ENCODE measurements at places on chromosomes 4 and X.

DNA sequence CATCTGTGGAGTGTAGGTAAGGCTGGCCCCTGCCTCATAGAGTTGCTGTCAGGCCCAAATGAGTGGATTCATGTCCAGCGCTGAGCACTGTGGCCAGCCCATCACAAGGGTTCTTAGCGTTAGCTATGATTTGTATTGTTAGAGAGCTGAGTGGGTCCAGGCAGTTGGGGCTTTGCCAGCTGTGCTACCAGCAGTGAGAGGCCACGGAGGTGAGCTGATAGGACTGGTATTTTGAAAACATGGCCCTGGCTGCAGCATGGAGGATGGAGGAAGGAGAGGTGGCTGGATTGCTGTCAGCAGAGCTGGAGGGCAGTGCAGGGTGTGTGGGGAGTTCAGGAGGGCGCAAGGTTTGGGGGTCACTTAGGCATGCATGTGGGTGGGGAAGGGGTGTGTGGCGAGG, 69.8 kb downstream of the PSAPL1 start:
- no peak for DNase-seq

GRCh38 chr4:159966746-159967145, 863.9 kb downstream of the RAPGEF2 start:
- DNase-seq, result no peak

DNA sequence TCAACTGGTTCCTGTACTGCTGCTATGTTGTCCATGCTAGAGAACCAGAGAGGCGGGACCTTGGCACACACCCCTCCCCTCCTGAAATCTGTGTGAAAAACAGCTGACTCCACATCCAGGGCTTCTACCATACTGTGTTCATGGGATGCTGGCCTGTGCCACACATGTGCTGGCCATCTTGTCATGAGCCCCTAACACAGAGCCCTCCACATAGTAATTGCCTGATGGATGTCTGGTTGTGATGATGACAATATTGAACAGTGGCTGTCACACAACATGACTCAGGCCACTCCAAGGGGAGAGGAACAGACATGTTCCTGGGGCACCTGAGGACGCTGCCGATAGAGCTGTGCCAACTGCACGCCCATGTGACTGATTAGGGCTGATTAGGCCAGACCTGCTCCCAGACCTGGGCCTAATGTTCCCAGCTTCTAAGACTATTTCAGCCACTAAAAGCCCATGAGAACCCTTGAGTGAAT, 13.1 kb downstream of the SLC25A5 start:
- no peak for DNase-seq

DNA sequence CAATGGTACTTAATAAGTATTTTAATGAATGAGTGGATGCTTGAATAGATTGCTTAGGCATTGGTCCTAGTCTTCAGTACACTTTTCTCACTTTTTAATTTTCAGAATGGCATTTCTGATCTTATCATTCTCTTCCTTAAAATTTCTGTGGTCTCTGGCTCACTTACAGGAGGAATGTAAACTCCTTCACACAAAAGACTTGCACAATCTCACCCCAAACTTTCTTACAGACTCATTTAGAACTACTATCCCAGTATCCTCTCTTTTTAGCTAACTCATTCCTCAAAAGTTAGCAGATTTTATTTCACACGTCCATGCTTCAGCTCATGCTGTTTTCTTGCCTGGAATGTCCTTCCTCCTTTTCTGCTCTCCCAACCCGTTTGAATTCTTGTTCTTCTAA, 350.1 kb downstream of the GRXCR1 start:
- DNase-seq, result no peak

- no peak for DNase-seq
Measured at GRCh38 chr4:7165874-7166201, 26.5 kb upstream of the SORCS2 start.

- no peak for DNase-seq
Measured at GRCh38 chr4:3514806-3515501, 17.3 kb downstream of the LRPAP1 start.

GRCh38 chr4:168319486-168320019, 1.0 kb upstream of the DDX60 start:
- DNase-seq, result no peak

- no peak for DNase-seq
Measured at GRCh38 chrX:87728459-87728858, 210.9 kb downstream of the KLHL4 start.

- no peak for DNase-seq
Measured at GRCh38 chr4:128006592-128006991, 41.4 kb downstream of the ABHD18 start.

DNA sequence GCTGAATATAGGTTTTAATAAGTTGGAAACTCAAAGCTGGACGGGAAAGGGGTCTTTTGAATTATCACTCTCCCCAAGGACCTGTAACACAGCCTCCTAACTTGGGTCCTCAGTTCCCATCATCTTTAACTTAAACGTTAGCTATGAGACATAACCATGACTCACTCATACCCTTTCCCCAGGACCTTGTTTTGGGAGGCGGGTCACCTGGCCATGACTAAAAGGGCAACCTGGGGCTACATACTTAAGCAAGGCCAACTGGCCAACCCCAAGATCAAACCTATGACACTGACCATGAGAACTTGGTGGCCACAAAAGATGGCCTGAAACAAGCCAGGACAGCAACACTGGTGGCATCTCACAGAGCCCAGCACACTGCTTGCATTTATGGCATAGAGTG, 89.0 kb downstream of the SH3KBP1 start:
- DNase-seq, result no peak

DNA sequence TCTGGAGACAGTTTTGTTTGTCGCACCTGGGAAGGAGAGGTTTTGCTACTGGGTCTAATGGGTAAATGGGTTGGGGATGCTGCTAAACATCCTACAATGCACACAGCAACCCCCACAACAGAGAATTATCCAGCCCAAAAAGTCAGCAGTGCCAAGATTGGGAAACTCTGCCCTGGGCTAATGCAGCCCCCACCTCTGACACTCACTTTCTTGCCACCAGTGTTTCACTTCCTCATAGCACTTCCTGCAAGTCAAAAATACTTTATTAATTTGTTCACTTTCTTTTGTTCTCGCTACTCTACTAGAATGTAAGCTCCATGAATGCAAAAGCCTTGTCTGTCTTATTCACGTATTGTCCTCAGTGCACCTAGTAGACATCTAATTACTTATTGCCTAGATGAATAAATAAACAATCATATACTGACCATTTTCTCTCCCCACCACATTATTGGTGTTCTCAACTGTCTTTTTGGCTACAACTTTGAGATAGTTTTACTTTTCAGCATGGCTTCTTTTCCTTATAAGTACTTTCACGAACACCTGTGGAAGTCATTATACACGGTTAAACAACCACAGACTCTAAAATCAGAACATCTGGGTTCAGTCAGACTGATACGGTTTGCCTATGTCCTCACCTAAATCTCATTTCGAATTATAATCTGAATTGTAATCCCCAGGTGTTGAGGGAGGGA, 82.0 kb upstream of the PITX2 start:
- DNase-seq, result no peak

DNA sequence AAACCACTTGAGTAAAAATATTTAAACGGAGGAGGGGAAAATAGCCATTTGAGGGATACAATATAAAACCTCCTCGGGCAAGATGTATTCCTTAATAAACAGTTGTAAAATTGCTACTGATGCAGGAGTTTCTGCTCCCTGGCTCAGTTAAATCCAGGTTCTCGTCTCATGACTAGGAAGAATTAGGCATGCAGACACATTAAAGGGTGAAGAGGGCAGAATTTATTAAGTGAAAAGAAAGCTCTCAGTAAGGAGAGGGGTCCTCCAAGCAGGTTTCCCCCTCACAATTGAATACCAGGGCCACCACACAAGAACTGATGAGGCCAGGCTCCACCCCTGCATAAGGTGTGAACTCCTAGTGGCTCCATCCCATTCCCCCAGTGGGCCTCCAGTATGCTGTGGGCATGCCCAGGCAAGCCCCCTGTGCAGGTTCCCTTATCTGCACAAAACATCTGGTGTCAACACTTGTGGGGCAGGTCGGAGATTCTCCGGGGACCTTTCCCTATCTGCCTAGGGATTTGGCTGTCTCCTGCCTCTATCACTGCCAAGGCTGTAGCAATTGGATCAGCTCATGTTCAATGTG, 80.4 kb downstream of the HS6ST2 start:
- no peak for DNase-seq

- DNase-seq, result no peak
Measured at GRCh38 chr4:120718979-120719566, 203.5 kb downstream of the PRDM5 start.

GRCh38 chr4:7214359-7214758, 22.0 kb downstream of the SORCS2 start:
- no peak for DNase-seq

DNA sequence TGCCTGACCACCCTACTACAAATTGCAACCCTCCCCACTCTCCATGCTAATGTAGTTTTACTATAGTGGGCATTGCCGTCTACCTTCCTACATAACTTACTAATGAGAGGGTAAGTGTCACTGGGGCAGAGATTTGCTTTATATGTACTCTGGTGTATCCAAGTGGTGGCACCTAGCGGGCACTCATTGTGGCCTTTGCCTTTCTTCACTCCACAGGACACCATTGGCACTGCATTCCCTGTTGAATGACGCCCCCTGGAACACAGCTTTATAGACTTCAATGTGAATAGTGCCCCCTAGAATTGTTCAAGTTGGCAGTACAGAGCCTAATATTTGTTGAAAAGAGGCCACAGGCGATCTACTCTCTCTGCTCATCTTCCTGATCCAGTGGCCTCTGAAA, 215.8 kb downstream of the MID1IP1 start:
- no peak for DNase-seq

- no peak for DNase-seq
Measured at GRCh38 chr4:156969101-156969500, 2.5 kb downstream of the PDGFC start.

- peak; percentile 31 for DNase-seq
Measured at GRCh38 chrX:47321386-47321785, 49.0 kb upstream of the ZNF157 start.

GRCh38 chr4:75513526-75514130, 575 bp downstream of the RCHY1 start:
- DNase-seq, result no peak

GRCh38 chr4:77202491-77202890, 45.5 kb downstream of the CCNG2 start:
- no peak for DNase-seq

DNA sequence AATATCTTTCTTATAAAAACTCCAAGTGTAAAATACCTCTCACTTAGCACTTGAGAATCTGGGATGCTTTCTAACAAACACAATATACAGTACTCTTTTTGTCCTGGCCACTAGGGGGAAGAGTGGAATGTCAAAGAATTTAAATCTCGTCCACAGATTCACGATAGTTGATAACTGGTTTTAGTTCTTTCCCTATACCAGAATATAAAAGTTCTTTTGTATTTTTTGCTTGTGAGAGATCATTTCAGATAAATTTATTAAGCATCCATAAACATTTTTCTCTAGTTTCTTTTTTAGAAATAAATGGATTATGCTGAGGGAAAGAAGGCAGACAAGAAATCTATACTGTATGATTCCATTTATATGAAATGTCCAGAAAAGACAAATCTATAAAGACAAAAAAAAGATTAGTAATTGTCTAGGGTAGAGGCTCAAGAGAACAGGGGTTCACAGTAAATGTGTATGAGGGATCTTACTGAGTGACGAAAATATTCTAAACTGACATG, 50.4 kb downstream of the MGARP start:
- DNase-seq, result no peak

DNA sequence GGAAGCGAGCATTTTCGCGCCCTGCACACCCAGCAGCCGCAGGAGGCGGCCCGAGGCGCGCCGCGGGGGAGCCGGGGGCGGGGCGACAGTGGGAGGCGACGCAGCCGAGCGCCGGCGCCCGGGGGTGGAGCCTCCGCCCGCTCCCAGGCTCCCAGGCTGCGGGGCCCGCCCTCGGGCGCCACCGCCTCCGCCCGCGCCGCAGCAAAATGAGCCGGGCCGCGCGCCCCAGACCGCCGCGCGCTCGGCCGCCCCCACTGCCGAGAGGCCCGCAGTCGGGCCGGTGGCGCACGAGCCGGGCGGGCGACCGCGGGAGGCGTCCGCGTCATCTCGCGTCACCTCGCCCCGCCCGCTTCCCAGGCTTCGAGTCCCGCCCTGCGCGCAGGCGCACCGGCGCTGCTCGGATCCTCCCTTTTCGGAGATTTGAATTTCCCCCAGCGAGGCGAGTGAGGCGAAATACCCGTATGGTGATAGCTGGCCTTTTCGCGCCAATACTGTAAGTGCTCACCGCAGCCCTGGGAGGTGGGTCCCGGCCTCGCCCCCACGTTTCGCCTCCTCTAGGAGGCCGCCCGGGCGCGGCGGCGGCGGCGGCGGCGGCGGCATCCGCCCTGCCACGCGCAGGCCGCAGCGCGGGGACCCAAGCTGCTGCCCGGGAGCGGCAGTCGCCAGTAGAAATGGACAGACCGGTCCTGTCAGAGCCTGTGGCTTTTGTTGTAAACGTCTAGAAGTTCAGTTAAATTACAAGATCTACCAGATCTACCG, at the start of gene TMEM187:
Gene TMEM187, plus strand, starts transcription at position 387 of the 759 bp plus-strand sequence. CDS start 9,309 bp downstream, outside the sequence.
- peak; percentile 57 for DNase-seq

GRCh38 chrX:22467571-22467970, 194.9 kb downstream of the CBLL2 start:
- DNase-seq, result no peak

- DNase-seq, result no peak
Measured at GRCh38 chrX:39476604-39477021, 621.1 kb downstream of the BCOR start.

DNA sequence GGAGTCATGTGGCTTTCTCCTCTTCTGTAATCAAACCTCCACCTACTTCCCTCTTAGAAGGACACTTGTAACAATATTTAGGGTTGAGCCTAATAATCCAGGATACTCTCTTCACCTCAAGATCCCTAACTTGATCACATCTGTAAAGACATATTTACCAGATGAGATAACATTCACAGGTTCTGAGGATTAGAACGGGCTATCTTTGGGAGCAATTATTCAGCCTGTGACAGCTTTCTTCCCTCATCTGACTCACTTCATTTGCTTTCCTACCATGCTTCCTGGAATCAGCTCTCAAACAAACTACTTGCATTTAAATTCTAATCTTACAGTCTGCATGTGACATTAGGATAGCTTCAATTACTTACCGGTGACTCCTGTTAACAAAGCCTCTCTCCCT, 133.5 kb upstream of the NDST3 start:
- no peak for DNase-seq

GRCh38 chrX:118254611-118255010, 91.3 kb upstream of the WDR44 start:
- peak; percentile 78 for DNase-seq

DNA sequence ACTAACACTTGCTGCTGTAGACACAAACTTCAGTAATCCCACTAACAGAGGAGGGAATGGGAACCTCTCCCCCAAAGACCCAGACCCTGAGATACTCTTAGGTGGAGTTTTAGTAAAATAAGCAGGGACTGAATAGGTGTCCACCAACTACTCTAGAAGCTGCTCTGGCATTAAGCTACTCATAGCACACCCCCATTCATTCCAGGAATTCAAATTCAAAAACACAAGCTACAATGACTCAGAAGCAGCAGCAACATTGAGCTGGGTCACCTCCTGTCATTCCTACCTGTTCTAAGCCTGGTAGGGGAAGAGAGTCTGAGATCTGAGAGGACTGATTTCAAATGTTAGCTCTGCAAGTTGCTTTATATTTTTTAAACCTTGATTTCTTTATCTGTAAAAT, 135.4 kb upstream of the FRMPD4 start:
- DNase-seq, result no peak

Measured in omental fat pad (tissue), 4 donors.